ENCODE measurements at places on chromosomes 2 and 18. TPM values are rescaled to one million over a fixed set of nuclear protein-coding genes. Genes with fewer than 3 reads are reported as not detected.

Gene NCKAP1
- 211 TPM for total RNA-seq

Gene PLGLB2
- 1.3 TPM for total RNA-seq

Gene SKOR2
- not detected for total RNA-seq

Gene ORC2
- total RNA-seq: 13.6 TPM

Gene CYRIA
- 5.5 TPM for total RNA-seq

Gene GPR35
- 2.0 TPM for total RNA-seq
